ENCODE measurements at places on chromosomes 11 and 22.

DNA sequence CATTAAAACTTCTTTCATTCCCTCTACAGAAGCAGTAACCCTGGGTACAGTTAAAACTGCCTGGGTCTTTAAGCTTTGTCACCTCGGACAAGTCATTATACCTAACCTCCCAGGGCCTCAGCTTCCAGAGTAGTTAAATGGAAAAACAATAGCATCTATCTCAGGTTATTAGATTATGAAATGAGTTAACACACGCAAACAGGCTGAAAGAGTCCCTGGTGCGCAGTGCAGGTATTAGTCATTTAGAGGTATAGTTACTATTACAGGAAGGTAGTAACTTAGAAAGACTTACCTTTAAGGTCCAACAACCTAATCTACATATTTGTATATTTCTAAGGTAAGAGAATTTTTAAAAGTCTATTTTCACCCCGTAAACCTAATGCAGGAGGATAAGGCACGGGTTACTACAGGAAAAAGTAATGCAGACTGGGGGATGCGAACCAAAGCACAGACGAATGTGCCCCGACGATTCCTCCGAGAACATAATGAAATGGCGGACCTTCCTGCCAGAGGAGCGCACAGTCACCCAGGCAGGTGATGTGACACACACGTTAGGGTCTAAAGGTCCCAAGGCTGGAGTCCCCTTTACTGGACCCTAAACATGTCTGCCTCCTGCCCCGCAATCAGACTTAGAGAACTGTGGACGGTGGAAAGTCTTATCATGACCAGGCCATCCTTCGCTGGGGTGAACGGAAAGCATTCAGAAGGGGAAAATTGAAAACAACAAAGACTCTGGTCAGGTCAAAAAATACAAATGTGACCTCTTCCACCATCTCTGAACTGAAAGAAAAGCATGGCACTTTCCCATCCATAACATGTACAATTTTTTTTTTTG is 1.3 kb downstream of the NAP1L4 start:
- peak; percentile 24 for DNase-seq

- no peak for DNase-seq
Measured at GRCh38 chr11:91470656-91471055, 754.0 kb upstream of the FAT3 start.

DNA sequence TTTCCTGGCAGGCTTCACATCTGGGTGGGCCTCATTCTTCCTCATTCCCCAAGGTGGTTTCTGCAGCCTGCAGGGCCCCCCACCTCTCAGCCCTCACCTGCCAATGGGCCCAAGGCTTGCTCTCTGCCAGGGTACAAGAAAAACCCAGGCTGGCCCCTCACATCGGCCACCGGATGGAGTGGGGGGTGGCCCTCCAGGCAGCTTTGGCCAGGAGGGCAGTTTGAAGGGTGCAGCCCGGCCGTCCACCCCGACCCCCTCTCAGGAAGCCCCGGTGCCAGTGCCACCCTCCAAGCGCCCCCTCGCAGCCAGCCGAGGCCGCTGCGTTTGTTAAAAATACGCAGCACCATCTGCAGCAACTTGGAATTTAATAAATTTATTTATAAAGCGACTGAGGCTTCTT is 196.7 kb downstream of the CTTN start:
- no peak for DNase-seq

GRCh38 chr11:66881451-66881835 is 24.6 kb downstream of the LRFN4 start:
- no peak for DNase-seq

DNA sequence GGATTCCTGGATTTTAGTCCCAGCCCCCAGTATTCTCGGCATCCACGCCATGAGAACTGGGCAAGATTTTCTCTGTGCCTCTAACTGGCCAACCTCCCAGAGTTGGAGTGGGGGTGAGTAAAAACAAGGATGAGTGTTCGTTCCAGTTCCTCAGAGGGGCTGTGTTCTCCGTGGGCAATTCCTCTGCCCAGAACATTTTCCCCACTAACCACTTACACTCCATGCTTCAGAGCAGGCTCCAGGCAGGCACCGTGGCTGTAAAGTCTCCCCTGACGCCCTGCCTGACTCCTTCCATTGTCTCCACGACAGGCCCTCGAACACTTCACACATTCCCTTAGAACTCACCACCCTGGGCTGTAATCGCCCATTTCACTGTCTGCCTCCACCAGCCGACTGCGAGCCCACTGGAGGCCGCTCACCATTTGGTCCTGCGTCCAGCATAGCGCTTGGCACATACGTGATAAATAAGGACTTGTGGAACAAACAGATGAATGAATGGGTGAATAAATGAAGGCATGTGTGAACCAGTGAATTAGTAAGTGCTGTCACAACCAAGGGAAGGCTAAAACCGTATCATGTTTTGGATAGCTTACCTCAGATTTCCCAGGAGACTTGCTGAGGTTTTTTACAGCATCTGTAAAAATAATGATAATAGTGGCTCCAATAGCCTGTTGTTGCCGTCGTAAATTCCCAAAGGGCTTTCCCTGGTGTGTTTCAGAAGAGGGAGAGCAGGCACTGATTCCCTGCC is 6.1 kb downstream of the APLNR start:
- no peak for DNase-seq

DNA sequence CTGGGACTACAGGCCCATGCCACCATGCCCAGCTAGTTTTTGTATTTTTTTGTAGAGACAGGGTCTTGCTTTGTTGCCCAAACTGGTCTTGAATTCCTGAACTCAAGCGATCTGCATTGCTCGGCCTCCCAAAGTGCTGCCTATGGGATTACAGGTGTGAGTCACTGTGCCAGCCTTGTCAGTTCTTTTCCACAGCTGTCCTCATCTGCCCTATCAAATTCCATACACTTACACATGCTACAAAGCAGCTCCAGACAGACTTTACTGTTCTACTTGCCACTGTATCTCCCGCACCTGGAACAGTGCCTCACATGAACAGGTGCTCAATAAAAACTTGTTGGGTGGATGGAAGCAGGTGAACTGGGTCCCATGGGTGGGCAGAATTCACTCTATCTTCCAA is 8.2 kb downstream of the STX5 start:
- DNase-seq, result no peak

GRCh38 chr11:17036666-17037658 is 22.7 kb upstream of the PLEKHA7 start:
- DNase-seq, result no peak

DNA sequence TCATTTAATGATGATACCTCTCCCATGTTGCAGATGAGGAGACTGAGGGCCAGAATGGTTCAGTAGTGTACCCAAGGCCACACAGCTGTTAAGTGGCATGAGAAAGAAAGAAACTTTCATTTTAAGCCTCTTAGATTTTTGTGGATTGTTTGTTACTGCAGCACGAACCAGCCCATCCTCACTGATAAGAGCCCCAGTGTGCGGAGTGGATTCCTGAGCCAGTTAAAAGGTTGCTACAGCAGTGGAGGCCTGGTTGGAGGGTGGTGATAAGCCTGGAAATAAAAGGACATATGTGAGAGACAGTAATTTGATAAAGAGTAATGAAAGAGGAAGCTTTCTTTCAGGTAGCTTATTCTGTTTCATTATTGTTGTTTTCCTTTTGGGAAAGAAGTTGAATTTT is 89.0 kb downstream of the ATXN10 start:
- no peak for DNase-seq

- no peak for DNase-seq
Measured at GRCh38 chr11:128527046-128527445, 60.3 kb downstream of the ETS1 start.

DNA sequence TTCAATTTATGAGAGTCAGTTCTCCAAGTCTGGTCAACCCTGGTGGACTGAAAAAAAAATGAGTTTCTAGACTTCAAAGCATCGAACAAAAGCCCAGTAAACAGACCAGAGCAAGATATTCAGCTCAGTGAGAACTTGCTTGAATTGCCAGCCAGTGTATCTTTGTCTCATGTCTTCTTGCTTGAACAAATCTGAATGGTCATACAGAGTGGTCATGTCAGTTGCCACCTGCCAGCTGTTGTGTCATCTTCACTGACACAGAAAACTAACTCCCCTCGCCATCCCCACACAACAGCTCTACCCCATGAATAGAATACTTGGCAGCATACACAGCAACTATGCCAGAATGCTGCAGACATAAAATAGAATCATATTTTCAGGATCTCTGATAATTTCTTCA is 27.5 kb upstream of the CALCB start:
- no peak for DNase-seq
